ENCODE measurements at places on chromosomes 7 and 10.

- no peak for DNase-seq
These were observed 99.1 kb downstream of the PLCE1 start for GRCh38 chr10:94092848-94093247.

DNA sequence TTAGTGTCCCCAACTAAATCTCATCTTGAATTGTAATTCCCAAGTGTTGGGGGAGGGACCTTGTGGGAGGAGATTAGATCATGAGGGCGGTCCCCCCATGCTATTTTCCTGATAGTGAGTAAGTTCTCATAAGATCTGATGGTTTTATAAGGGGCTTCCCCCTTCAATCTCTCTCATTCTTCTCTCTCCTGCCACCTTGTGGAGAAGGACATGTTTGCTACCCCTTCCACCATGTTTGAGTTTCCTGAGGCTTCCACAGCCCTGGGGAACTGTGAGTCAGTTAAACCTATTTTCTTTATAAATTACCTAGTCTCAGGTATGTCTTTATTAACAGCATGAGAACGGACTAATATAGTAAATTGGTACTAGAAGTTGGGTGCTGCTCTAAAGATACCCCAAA lies 365.6 kb downstream of the ANKRD7 start:
- DNase-seq: no peak

DNA sequence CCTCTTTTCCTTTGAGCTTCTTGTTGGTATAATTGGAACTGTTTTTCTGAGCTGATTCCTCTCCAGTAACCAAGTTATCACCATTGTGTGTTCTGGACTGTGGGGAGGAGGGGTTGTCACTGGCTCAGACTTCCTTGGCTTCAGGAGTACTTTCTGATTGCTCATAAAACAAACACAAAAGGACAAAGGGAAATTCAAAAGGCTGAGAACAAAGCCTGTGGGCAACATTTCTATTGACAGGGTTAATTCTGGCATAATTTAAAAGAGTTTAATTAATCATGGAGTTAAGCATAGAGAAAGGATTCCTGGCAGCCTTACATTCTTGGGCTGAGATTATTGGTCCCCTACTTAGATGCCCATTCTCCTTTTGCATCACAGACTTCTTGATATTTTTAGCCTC lies 222.9 kb upstream of the KMT2E start:
- no peak for DNase-seq

- no peak for DNase-seq
These were observed 45.3 kb downstream of the NRG3 start for GRCh38 chr10:81920213-81920829.

- no peak for DNase-seq
These were observed 6.3 kb downstream of the C10orf67 start for GRCh38 chr10:23338155-23338828.

DNA sequence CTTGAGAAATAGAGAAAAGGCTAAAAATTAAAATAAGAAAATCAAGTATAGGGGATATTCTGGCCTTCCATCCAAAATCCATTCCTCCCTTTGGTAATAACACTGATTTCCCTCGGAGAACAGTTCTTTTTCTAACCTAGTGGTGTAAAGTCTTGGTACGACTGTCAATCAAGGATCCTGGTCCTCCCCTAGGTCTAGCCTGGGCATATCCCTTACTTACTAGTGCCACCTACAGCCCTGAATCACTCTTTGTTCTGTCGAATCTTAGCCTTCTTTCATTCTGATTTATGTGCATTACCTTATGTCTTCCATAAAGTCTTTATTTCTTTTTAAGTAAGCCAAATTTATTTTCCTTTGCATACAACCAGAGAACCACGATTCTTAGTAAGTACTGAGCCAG lies 298.7 kb upstream of the LRRTM3 start:
- DNase-seq: no peak

GRCh38 chr7:81331061-81332018 lies 412.5 kb upstream of the SEMA3C start:
- no peak for DNase-seq
